Activated naive CD4-positive, alpha-beta T cell (primary cell): ENCODE measurements at places on chromosomes 16 and 17.

- no peak for DNase-seq
Measured at GRCh38 chr17:41118721-41119120, 548 bp upstream of the KRTAP4-11 start.

DNA sequence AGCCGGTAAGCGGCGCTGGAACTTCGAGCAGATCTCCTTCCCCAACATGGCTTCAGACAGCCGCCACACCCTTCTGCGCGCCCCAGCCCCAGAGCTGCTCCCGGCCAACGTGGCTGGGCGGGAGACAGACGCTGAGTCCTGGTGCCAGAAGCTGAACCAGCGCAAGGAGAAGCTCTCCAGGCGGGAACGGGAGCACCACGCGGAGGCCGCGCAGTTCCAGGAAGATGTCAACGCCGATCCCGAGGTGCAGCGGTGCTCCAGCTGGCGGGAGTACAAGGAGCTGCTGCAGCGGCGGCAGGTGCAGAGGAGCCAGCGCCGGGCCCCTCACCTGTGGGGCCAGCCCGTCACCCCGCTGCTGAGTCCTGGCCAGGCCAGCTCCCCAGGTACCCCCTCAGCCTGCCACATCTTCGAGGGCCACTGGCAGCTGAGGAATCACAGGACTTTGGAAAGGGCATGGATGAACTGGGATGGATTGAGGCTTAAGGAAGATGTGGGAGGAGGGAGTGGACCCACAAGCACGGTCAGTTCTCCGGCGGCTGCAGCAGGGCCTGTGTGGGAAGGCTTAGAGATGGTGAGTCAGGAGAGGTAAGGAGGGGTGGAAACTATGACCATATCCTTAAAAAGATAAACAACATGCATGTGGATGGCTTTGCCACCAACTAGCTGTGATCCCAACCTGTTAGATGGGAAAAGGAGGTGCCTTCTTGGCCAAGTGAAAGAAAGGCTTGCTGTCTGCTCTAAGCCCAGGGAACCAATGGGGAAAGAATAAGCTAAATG is 3.4 kb upstream of the LLGL2 start:
- no peak for DNase-seq

DNA sequence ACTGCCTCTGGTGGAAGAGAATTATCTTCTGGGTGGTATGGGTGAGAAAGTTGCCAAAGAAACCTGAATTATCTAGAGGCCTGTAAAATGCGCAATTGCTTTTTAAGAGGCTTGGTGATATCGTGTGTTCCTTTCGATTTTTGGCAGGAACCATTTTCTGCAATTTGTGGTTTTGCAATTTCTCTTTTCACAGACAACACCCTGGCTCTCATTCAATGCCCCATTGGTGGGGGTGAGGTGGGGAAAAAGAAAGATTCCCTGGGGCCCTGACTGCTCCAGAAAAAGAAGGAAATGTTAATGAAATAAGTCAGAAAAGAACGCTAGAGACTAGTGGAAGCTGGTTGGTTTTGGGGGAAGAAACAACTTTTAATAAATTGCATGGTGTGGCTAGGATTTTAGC is 77.4 kb downstream of the ANKFN1 start:
- DNase-seq, result no peak

- DNase-seq, result no peak
Measured at GRCh38 chr16:30077656-30078055, 1.9 kb downstream of the PPP4C start.

DNA sequence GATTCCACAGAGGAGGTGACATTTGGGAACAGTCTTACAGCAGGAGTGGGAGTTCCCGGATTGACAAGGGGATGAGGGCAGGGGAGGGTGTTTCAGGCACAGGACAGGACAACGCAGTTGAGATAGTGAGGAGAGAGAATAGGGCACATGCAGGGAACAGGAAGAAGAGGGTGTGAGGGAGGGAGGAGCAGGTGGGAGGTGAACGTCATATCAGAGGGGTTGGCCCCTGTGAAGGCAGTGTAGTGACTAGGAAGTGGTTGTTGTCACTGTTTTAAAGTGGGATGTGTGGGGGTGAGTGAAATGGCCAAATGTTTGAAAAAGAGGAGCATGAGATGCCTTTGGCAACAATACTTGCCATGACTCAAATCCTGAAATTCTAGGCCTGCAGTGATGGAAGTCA is 12.2 kb downstream of the PRKCB start:
- no peak for DNase-seq

DNA sequence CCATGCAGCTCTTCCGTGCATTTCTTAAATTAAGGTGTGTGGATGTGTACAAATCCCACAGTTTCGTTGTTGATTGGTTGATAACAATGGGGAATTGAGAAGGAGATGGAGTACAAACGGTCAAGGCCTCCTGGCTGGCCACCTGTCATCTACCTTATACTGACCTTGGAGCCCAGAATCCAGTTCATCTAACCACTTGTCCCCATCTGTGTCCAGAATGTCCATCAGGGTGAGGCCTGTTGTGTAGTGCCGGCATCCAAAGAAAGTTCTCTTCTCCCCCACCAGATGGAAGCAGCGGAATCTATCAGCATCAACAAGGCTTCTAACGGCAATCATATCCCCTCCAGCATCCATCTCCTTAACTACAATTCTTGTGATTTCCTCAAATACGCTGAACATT is 1.5 kb downstream of the GSDMB start:
- DNase-seq, result no peak

DNA sequence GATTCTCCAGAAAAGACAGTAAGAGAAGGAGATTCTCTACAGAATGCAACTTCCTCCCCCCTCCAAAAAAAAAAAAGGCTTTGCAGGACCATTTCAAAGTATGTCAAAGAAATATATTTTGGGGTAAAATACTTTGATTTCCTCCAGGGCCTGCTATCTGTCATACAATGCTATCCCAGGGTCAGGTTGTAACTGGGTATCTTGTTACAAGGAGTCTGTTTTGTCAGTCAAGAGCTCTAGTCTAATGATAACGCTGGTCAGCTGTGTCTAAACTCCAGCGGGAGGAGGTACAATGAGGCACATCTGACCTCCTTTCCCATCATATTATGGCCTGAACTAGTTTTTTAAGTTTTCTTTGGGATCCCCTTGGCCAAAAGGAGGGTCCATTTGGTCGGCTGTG is 408.4 kb upstream of the CDH5 start:
- no peak for DNase-seq

- DNase-seq, result no peak
Measured at GRCh38 chr16:57609541-57610401, 18.7 kb upstream of the ADGRG1 start.

DNA sequence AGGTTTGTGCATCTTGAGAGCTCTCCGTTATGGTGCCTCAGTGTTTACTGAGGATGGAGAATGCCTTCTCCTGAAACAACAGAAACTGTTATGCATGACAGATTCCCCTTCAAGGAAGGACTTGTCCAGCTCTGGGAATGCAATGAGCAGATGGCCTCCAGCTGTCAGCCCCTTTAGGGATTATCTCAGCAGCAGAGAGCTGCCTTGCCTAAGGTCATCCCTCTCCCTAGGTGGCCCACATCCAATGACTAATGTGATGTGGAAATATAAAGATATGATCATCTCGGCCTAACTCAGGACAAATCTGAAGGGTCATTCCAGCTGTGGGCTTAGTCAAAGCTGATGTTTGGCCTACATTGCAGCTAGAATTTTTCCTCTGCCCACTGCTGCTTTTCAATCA is 214.3 kb upstream of the N4BP1 start:
- DNase-seq, result no peak

- no peak for DNase-seq
Measured at GRCh38 chr16:84825896-84826557, 6.2 kb downstream of the CRISPLD2 start.

DNA sequence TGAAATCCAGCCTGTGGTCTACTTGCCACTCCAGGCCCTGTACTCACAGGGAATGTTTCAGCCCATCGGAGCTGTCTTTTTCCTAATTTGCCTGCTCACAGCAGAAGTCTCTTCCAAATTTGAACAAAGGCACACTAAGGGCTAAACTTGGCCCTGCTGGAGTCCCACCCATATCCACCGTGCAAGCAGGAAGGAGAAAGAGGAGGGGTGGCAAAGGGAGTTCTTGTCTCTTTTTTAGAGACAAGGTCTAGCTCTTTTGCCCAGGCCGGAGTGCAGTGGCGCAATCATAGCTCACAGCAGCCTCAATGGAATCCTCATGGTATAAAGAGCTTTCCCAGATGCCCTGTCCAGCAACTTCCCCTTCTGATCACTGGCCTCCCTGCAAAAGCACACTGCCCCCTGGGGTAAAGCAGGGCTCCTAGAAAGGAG is 2.7 kb upstream of the PRM1 start:
- DNase-seq, result no peak

DNA sequence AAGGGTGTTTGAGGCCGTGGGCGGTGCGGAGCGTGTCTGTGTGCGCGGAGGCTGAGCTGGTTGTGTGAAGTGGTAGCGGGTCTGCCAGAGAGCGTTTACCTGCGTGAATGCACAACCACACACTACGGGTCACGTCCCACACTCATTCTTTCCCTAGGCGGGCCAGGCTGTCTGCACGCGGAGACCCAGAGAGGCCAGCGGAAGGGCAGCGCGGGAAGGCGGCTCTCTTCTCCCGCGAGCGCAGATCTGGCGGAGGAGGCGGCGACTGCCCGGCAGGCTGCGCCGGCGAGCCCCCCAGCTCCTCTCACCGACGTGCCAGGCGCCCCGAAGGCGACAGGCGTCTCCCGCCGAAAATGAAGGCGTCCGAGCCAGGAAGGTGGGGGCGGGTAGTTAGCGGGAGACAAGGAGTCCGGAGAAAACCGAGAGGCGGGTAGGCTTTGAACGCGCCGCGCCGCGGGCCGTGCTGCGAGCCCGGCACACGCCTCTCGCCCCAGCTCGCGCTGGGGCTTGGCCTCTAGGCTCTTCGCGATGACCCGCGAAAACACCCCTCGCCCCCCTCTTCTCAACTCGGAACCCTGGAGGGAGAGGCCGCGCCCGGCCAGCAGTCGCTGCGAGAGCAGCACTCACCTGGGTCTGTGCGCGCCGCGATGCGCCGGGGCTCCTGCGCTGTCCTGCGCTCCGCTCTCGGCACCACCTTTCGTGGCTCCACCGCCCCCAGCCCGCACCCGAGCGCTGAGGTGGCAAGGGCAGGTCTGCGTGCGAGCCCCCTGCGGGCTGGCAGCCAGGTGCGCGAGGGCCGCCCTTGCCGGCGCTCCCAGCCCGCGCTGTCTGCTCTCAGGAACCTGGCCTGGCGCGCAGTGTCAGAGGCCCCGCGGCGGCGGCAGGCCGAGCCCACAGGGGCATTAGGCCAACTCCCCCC is 2.0 kb upstream of the FOXF1 start:
- no peak for DNase-seq

GRCh38 chr17:18195246-18195645 is 11.6 kb downstream of the ALKBH5 start:
- DNase-seq, result no peak

DNA sequence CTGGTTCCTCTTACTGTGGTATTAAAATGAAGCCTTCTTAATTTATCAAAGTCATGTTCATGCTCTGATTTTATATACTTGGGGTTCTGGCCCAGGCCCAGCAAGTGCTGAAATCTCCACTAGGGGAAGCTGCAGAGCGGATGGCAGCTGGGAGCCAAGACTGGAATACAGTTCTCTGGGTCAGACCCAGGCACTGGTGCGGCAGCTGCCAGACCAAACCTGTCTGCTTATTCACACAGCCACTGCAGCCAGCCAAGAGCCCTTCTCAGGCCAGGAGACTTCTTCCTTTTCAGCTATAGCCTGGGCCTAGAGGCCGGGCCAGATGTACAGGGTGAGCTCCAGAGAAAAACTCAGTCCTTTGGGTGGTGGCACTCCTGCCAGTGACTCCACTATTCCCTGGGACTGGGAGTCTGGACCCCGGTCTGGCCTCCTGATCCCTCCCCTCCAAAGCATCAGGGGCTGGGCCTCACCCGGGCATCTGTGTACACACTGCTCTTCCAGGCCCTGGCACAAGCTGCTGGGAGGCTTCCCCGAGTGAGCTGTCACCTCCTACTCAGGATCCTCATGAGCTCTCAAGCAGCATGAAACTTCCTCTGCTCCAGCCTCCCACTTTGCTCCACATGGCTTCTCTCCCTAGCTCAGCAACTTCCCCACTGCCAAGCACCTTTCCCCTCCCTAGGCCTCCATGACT is 24.4 kb downstream of the ATP6V0D1 start:
- DNase-seq, result no peak

DNA sequence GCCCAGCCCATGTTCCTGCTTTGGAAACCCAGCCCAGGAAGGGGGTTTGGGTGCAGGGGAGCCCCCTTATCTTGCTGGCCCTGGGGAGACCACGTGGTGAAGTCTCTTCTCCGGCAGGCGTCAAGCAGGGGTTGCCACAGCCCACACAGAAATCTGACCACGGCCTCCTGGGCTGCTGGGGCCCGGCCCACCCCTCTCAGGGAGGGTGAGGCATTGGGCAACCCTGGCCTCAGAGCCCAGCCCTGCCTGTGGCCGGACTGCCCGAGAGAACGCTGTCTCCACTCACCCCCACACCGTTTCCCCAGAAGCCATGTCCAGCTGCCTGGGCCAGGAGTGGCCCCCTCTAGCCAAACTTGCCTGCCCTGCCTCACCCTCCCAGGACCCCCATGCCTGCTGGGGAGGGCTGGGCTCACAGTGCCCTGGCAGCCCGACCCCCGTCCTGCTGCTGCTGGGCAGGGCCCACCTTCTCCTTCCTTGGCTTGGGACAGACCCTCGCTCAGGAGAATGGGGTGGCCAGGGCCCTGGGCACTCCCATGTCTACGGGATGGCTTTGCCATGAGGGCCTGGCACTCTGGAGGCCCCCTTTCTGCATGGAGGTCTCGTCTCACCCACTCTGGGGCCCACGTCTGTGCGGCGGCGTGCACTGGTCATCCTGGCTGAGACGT is 6.7 kb downstream of the RPUSD1 start:
- no peak for DNase-seq

DNA sequence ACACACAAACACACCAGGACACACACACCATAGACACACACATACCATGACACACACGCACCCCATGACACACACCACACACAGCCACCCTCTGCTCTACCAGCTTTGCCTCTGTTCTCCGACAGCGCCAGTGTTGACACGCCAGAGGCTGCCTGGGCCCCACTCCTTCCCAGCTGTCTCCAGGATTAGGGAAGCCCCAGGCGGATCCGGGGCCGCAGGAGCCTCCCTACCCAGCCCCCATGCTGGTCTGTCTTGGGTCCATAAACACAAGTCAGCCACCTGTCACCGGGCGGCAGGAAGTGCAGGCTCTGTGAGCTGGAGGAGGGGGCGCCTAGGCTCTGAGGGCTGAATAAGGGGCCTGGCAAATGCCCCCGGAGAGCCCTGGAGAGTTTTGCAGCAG is 10.5 kb downstream of the TBC1D16 start:
- no peak for DNase-seq

DNA sequence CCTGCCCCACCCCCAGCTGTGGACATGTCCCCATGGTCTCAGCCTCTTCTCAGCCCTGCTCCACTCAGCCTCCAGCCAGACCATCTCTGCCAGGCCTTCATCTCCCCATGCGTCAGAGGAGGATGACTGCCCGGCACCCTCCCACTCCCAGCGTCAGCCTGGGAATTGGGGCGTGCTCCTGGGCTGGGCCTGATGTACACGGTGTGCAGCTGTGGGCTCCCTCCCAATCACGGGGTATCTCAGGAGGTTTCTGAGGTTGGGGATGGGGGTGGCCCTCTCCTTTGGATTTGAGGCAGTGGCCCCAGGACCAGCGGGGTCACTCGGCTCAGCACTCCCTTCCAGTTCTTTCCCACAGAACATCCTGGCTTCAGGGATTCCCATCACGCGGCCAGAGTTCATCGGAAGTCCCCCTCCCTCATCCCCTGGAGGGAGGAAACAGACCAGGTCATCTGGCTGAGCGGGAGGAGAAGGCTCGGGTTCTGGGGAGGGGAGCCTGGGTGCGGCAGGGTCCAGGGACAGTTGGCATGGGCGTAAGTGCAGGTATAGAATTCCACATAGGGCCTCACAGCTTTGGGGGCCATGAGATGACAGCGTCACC is 36.9 kb downstream of the SOCS3 start:
- no peak for DNase-seq
